ENCODE measurements at places on chromosomes 2 and 18.

DNA sequence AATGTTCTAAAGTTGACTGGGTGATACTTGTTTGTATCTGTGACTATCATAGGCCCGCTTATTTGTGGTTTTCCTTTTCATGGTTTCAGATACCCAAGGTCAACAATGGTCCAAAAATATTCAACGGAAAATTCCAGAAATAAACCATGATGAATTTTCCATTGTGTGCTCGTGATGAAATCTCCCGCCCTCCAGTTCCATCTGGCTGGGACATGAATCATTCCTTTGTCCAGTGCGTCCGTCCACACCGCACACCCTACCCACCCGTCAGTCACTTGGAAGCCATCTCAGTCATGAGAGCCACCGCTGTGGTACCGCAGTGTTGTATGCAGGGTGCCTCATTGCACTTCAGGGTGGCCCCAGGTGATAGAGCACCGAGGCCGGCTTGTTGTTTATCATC lies 268.2 kb upstream of the PXDN start:
- DNase-seq = no peak

DNA sequence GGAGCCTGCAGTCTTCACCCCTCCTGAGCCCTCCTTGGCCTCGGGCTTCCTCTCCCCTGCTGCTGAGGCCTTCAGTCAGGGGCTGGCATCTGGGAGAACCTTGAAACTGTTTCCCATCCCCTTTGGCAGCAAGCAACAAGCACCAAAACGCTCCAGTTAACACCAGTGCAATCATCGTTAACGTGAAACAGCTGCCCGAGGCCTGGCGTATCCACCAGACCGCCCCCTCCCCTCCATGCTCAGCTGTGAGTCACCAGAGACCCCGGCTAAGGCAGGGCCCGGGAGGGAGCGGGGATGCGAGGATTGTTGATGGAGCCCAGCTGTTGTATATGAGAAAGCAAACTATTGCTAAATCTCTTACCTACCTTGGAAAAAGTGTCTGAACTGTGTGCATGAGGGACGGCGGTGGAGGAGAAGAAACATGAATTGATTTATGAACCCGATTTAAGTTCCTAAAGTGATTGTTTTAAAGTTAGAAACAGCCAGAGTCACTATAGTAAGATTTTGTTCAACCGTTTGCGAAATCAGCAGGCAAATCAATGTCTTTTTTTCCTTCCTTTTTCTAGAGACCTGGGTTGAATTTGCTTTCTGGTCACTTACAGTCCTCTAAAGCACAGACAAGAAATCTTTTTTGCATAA lies 5.2 kb downstream of the ZFP36L2 start:
- DNase-seq = peak; percentile 48

DNA sequence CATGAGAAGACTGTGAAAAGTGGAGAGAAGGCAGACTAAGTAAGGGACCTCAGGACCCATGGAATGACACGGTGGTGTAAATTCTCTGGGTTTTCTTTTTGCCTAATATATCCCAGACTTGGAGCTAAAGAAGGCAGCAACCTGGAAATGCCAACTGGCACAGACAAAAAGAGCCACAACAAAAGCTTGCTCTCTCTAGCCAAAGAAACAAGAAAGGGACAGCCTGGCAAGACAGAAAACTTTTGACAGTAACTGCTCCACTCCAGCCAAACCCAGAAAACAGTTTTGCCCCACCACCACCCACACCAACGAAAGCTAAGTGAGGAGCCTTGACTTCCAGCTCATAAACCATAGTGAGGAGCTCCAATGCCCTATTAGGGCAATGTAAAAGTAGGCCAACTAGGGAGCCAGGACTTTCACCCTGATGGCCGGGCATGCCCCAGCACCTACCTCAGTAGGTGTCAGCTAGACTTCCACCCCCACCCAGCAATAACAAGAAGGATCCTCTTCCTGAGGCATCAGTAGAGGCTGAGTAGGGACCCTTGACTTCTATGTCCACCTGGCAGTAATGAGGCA lies 35.5 kb downstream of the PELI1 start:
- no peak for DNase-seq

DNA sequence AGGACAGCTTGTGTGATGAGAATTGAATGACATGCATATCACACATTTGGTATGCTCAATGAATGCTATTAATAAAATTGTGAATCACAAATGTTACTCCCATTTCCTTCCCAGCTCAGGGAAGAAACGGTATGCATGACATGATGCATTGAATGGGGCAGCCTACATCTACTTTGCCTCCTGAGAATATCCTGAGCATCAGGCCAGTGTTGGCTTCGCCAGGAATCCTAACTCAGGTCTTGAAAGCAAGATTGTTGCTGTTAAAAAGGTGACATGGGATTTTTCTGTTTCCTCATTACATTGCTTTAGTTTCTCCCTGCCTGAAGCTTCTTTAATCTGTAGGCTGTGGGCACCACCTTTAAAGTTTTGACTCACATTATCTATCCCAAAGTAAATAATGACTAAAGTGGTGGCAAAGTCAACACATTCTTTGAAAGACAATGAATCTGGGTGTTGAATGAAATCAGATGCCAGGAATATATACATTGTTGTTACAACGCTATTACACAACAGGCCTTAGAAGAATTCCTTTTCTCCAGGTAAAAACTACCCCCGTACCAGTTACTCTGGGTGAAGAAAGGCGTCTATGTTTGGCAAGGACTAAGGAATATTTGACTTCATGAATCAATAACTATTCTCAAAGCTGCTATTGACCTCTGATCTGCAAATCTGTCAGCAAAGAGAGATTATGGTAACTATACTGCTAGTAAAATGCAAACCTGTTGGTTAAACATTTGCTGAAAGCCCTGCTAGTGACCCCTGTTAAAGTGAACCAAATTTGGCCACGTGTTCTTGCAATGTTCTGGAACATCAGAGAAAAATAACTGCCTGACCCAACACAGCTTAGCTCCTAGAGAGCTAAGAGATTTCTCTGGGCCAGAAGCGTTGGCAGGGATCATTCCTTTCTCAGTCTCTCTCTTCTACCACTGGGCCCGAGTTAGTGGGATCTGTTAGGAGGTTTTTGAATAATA lies 30.5 kb upstream of the NEDD4L start:
- peak; percentile 68 for DNase-seq

- no peak for DNase-seq
Observed at GRCh38 chr2:56169521-56169920, 14.3 kb upstream of the CCDC85A start.

- DNase-seq = peak; percentile 22
Observed at GRCh38 chr2:233124421-233125080, 64.4 kb downstream of the INPP5D start.

GRCh38 chr2:191892391-191892790 lies 45.5 kb upstream of the CAVIN2 start:
- no peak for DNase-seq

- no peak for DNase-seq
Observed at GRCh38 chr18:46435031-46435430, 222.0 kb downstream of the LOXHD1 start.

GRCh38 chr2:192051533-192051932 lies 143.2 kb downstream of the TMEFF2 start:
- DNase-seq = no peak

- DNase-seq = no peak
Observed at GRCh38 chr2:27118525-27119329, at the start of gene CGREF1. Gene CGREF1 (minus strand): TSS chr2:27119128. CDS start chr2:27104366, 14,762 bp downstream.

- DNase-seq = no peak
Observed at GRCh38 chr18:59029663-59030429, 109.8 kb upstream of the SEC11C start.

DNA sequence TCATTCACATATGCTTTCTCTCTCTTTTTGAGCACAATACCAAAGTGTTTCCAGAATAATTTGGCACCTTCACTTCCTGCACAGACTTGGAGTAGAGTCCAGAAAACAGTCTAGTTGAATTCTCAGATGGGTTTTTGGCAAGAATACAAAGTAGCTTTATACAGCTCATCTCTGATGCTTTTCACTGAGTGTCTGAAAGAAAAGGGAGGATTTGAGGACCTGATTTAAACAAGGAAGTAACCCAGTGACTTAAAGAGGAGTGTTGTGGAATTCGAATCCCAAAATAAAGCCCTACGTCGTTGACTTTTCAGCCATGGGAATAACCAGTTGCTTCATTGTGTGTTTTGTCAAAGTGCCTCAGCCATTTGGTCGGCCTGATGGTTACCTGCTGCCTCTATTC lies 31.8 kb downstream of the METAP1D start:
- DNase-seq = no peak

DNA sequence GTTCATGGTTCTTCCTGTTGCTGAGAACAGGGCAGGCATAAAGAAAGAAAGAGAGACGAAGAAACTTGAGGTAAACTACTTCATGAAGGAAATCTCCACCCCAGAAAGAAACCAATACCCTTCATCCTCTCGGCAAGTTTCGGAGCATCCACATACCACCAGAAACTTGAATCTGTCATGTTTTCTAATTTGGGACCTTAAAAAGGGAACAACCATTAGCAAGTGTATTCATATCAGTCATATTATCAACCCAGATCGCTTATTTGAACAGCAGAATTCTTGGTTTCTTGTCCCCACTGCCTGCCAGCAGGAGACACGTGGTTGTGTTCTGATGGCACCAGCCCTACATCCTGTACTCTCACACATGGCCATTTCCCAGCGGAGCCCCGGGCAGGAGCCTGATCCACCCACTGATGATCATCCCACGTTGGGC lies 53.2 kb upstream of the FZD7 start:
- DNase-seq = no peak

DNA sequence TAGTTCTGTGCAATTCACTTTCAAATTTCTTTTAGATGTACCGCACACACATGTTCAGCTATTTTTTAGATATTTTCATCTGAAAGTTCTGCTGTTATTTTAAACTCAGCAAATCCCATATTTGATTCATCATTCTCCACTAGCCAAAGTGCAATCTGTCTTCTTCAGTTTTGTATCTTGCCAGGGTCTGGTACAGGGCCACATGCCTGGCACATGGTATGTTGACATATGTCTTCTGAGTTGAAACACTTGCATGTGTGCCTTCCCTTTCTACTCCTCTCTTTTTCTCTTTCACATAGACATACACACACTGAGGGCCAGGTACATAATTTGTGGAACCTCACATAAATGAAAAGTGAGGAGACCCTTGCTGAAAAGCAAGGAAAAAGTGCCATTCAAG lies 25.7 kb upstream of the SESTD1 start:
- DNase-seq = no peak

DNA sequence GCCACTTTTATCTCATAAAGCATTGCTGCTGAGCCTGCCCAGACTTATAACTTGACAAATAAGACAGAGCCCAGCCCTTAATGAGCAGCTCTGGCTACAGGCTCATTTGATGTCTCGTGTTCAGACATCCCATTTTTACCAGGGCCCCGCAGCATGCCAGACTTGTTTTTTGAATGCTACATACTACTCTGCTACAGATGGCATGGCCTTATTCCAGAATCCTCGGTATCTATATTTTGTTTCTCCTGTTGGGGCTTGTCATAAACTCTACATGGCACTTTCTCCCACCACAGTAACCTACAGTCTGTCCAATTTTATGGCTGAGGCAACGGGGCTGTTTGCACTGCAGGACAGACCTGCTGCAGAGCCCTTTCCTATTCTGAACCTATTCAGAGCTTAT lies 179.0 kb upstream of the DDX18 start:
- DNase-seq = no peak

DNA sequence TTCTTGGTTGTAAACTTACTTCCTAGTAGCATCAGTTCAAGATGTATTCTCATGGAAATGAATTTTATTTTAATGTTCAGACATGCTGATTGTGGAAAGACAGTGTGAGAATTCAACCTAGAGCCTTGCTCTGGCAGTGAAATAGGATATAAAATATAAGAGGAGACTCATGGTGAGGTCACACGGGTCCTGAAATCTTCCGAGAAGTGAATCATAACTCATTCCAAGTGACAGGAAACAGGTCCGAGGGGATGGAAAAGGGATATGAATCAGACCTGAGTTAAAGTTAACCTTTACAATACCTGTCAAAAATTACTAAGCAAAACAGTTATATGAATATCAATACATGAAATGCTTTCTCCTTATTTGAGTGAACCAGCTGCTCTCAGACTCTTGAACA lies 185.2 kb upstream of the LRRTM1 start:
- no peak for DNase-seq

GRCh38 chr2:219629976-219630695 lies 2.7 kb downstream of the SLC4A3 start:
- no peak for DNase-seq

- no peak for DNase-seq
Observed at GRCh38 chr2:193331676-193332075, 1136.9 kb upstream of the TMEFF2 start.

- no peak for DNase-seq
Observed at GRCh38 chr2:119837759-119838158, 78.0 kb downstream of the PTPN4 start.

DNA sequence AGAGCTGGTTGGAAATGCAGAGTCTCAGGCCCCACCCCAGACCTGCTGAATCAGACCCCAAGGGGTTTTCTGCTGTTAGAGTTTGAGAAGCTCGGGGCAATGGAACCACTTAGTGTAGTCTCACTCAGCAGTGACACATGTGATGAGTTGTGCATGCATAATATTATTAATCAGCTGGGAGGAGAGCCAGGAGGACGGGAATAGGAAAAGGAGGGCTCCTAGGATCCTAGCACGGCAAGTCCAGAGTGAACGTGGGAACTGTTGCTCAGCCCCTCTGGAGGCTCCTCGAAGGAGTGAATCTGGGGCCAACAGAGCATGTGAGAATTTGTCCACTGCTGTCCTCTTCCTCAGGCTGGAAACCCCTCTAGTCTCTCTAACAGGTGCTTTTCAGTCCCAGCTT lies 87.1 kb downstream of the HS1BP3 start:
- no peak for DNase-seq

DNA sequence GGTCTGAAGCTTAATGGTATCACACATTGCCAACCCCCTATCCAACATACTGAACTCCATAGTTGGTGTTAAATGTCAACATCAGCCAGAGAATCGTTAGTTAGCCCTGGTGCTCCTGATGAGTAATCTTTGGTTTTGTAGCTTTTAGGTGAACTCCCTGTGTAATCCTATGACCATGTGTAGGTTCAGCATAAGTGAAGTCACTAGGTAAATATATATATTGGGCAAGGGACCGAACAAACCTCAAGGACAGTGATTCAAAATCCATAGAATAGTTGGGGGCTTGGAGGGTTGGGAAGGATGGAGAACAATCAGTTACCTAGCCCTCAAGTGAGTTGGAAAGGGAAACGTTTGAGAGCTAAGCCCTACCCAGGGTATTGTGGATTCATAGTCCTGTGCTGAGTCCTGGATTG lies 16.0 kb upstream of the AP1S3 start:
- no peak for DNase-seq

GRCh38 chr2:114066186-114066747 lies 176.4 kb downstream of the ACTR3 start:
- no peak for DNase-seq

GRCh38 chr2:218010140-218010983 lies 7.6 kb upstream of the TNS1 start:
- peak; percentile 50 for DNase-seq

- no peak for DNase-seq
Observed at GRCh38 chr18:46158499-46158898, 54.3 kb downstream of the HAUS1 start.

- no peak for DNase-seq
Observed at GRCh38 chr2:75390169-75390568, 170.6 kb downstream of the EVA1A start.

GRCh38 chr18:77395953-77396352 lies 146.3 kb downstream of the GALR1 start:
- DNase-seq = no peak

GRCh38 chr2:214648520-214648919 lies 161.0 kb downstream of the BARD1 start:
- DNase-seq = no peak

GRCh38 chr2:118810766-118811165 lies 36.7 kb downstream of the EN1 start:
- DNase-seq = no peak

GRCh38 chr2:64982932-64983331 lies 6.3 kb upstream of the SLC1A4 start:
- DNase-seq = no peak

GRCh38 chr18:10169064-10169562 lies 255.3 kb downstream of the VAPA start:
- DNase-seq = no peak
